ENCODE measurements at places on chromosomes 3 and 15.
A peak's percentile ranks its signal among the peaks of the same experiment; 100 is the strongest.

- no peak for DNase-seq
These were observed 11.3 kb upstream of the KNL1 start for GRCh38 chr15:40582726-40583246.

GRCh38 chr3:133303430-133303829 lies 96.4 kb upstream of the BFSP2 start:
- no peak for DNase-seq

DNA sequence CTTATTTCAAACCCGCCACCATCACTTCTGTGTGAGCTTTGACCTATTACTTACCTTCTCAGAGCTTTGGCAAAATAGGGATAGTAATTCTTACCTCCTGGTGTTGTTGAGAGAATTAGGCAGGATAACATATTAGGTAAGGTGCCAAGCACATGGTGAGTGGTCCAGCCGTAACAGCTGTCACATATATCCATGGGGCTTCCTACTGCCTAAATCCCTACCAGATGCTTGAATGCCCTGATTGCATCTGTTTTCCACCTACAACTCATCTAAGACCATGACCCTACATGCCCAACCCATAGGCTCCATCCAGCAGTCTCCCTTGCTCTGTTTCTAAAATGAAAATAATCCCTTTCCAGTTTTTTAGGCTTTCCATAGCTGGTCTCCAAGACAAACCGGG lies 162.3 kb upstream of the NR2E3 start:
- DNase-seq: no peak

DNA sequence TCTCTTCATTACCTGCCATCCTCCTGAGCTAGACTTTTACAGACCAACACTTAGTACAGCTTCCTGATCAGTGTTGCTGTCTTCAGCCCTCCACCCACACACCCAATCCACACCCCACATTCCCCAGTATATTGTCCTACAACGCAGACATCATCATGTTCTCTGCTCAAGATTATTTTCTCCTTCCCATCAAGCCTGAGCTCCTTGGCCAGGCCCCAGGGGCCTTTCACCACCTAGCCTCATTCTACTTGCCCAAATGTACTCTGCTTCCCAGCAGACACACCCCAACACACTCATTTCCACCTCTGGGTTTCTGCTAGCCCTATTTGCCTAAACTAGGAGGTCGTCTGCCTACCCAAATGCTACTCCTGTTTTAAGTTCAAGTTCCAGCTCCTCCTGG lies 37.0 kb downstream of the DAPK2 start:
- DNase-seq: peak; percentile 43

DNA sequence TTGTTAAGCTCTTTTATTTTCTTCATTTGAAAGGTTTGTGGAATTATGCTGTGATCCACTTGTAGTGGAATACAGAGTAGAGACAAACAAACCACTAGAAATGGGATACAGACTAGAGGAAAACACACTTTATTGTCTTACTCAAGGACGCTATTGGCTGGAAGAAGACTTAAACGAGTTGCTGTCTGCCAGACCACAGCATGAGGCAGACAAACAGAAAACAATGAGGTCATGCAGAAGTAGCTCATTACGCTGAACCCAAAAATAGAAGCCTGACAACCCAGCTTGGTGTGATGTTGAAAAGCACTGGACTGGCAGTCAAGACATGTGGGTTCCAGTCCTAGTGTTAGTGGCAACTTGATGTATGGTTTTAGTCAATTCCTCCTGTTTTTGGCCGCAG lies 62.4 kb upstream of the P3H2 start:
- DNase-seq: no peak

DNA sequence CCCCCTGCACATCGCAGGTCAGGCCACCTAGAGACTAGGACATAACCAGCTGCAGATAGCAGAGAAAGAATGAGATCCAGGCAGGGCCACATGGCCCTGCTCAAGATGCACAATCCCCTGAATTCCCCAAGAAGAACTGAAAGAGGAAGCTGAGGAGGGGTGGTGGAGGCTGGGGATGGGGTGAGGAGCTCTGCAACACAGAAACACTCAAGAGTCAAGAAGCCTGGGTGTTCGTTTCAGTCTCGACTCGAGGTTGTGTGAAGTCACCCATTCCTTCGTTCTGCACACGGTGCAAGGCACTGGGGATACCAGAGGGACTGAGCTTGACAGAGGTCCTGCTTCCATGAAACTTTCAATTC lies 62.0 kb downstream of the TLE3 start:
- DNase-seq: no peak

- DNase-seq: peak; percentile 7
These were observed 258.6 kb upstream of the KCNMB2 start for GRCh38 chr3:178277605-178278004.

DNA sequence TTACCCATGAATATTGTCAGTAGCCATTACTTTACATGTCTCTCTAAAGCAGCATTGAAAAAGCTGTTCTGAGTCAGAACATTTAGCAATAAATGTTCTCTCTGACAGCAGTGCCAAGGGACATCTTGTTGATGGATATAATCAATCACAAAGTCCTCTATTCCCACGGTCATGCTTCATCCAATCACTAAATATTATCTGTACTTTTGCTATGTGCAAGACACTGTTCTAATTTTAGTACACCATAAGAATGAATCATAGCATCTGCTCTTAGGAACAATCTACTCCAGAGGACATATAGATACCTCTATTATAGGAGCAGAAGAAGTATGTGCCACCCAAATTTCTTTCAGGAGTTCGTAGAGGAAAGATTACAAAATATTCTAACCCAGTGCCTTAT lies 142.5 kb upstream of the MBNL1 start:
- DNase-seq: no peak

DNA sequence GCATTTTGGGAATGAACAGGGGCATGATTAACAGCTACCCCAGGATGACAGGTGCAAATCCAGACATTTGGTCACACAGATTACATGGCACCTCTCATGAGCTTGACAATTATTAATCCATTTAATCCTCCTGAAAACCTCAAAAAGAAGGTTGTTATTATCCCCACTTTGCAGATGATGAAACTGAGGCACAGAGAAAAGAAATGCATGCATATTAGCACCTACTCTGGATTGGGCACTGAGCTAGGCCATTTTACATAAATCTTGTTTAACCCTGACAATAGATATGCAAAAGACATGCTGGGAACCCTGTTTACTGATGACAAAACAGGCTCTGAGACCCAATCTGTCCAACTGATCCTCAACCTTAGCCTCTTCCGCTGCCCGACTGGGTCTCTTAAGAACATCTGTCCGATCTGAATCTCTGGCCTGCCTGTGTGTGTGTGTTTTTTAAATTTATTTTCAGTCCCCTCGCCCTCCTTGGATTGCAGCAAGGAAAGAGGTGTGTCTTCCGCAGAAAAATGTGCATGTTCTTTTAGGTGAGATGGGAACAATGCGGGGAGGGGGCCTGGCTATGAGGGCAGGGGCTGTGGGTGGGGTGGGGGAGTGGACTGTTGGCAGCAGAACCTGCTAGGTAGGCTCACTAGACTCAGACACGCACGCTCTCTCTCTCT lies 162.5 kb downstream of the WNT7A start:
- no peak for DNase-seq

- no peak for DNase-seq
These were observed 571.6 kb upstream of the NR2F2 start for GRCh38 chr15:95758851-95759250.

GRCh38 chr3:155619118-155619915 lies 125.6 kb downstream of the PLCH1 start:
- no peak for DNase-seq

DNA sequence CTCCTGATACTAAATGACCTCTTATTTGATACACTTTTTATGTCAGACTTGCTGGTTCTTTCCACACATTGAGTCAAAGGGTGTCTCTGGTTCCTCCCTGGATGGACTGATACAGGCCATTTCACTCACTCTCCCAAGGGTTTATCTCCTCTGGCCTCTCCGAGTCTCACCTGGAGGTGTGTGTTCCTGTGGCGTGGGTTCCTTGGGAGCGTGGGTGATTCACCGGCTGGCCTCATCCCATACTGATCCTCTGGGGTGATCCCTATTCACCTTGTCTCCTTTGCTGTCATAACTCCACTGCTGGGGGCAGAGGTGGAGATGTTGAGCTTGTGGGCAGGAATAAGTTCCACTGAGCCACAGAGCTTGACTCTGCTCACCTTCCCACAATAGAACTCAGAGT lies 61.1 kb downstream of the ST6GAL1 start:
- DNase-seq: no peak

DNA sequence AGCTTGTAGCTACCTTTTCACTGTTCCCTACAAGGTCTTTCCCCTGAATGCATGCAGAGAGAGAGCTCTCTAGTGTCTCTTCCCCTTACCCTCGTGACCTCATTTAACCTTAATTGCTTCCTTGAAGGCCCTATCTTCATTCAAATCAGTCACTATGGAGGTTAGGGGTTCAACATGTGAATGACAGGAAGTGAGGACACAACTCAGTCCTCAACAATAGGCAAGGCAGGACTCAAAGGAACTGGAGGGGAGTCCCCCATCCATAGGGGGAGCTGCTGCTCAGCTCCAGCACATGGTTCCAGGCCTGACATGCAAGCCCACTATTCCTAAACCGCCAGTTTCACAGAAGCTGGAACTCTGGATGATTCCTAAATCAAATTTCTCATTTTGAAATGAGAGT lies 33.8 kb upstream of the GYG1 start:
- DNase-seq: no peak

DNA sequence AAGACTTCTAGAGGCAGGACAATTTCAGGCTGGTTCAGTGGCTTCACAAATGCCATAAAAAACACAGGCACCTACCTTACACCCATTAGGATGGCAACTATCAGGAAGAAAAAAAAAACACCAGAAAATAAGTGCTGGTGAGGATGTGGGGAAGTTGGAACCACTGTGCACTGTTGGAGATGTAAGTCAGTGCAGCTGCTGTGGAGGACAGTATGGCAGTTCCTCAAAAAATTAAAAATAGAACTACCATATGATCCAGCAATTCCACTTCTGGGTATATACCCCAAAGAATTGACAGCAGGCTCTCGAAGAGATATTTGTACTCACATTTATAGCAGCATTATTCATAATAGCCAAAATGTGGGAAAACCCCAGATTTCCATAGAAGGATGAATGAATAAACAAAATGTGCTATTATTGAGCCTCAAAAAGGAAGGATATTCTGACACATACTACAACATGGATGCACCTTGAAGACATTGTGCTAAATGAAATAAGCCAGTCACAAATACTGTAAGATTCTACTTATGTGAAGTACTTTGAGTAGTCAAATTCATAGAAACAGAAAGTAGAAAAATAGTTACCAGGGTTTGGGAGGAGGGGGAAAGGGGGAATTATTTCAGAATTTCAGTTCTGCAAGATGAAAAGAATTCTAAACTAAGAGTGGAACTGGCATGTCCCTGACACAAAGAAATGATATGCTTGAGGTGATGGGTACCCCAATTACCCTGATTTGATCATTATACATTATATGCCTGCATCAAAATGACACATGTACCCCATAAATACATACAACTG lies 40.9 kb downstream of the NR1D2 start:
- no peak for DNase-seq

- DNase-seq: no peak
These were observed at the start of gene RARRES1 for GRCh38 chr3:158731938-158732855. TSS of gene RARRES1 (minus strand) at chr3:158732457. CDS start at chr3:158732415, 42 bp downstream.

DNA sequence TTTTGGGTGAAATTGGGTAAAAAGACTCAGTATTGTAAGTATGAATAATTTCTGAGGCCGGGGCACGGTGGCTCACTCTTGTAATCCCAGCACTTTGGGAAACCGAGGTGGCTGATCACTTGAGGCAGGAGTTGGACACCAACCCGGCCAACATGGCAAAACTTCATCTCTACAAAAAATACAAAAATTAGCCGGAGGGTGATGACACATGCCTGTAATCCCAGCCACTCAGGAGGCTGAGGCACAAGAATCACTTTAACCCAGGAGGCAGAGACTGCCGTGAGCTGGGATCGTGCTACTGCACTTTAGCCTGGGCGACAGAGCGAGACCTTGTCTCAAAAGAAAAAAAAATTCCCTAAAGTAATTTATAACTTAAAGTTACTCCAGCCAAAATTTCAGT lies 162.2 kb downstream of the APBA2 start:
- no peak for DNase-seq

Data from foreskin keratinocyte (primary cell).